ENCODE measurements at places on chromosomes 5 and 9.

GRCh38 chr5:158758675-158759074 lies 341.0 kb downstream of the EBF1 start:
- DNase-seq: no peak

- no peak for DNase-seq
Observed at GRCh38 chr5:31421806-31422586, 109.9 kb downstream of the DROSHA start.

GRCh38 chr5:180825768-180826525 lies 23.3 kb upstream of the MGAT1 start:
- DNase-seq: peak; percentile 72

DNA sequence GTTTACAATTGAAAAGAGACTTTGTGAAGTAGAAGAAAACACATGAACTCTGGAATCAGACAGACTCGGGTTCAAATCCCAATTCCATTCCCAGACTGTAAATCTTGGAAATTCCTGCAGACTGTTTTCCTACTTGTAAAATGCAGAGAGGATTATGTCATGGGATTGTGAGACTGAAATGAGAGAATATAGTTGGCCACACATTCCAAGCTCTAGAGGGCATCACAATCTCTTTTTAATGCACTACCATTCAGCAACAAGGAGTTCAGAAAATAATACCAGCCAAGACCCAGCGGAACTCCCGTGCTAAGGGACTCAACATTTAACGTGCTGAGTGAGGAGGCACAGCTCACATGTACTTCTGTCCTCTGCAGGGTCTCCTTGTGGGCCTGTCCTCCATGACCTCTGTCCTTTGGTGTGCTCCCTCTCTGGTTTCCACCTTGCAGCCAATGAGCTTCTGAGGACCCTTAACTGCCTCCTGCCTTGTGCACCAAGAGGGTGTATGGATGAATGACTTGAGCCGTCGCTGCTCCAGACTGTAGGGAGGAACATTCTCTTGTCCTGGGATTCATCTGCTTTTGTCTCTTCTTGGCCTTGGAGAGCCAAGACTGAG lies 263.5 kb downstream of the NTRK2 start:
- no peak for DNase-seq

GRCh38 chr5:56350597-56351170 lies 117.6 kb upstream of the ANKRD55 start:
- peak; percentile 90 for DNase-seq

GRCh38 chr5:142175461-142176142 lies 67.0 kb downstream of the NDFIP1 start:
- no peak for DNase-seq
